Osteocyte (in vitro differentiated cells): ENCODE measurements at places on chromosomes 2 and 18. TPM values are rescaled to one million over a fixed set of nuclear protein-coding genes. Genes with fewer than 3 reads are reported as not detected.

The RAMP1 gene
- total RNA-seq, result 87.9 and 93.4 TPM in 2 replicates

The SCN3A gene
- total RNA-seq, result not detected in 2 replicates

The PCARE gene
- not detected in 2 replicates for total RNA-seq

The CXCR1 gene
- not detected in 2 replicates for total RNA-seq

The FSIP2 gene
- total RNA-seq, result 3.4 and 3.5 TPM in 2 replicates

The PROKR1 gene
- not detected in 2 replicates for total RNA-seq

The TEX44 gene
- not detected in 2 replicates for total RNA-seq
